ENCODE measurements at places on chromosomes 12 and 14.

DNA sequence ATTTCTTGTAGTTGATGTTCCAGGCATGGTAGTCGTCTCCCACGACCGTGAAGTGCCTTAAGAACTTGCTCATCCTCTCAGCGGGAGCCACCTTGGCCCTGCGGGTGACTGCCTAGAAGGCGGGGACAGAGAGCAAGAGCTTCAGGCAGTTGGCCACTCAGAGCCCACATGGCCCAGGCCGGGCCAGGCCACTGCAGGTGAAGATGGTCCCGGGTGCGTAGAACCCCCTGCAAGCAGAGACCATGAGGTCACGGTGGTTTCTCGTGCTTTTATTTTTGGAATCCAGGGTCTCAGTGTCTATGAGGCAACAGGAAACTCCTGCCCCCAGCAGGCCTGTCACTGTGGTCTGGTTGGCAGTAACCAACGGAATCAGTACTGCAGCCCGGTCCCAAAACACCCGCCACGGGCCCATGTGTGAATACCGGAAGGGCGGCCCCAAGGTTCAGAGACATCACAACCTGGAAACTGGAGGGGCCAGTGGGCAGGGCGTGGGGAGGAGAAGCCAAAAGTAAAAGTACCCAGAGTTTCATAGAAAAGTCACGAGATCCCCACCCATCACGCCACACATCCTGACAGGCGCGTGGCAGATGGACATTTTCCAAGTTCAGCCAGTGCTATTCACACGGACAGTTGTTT lies 27.5 kb downstream of the HVCN1 start:
- DNase-seq: no peak

DNA sequence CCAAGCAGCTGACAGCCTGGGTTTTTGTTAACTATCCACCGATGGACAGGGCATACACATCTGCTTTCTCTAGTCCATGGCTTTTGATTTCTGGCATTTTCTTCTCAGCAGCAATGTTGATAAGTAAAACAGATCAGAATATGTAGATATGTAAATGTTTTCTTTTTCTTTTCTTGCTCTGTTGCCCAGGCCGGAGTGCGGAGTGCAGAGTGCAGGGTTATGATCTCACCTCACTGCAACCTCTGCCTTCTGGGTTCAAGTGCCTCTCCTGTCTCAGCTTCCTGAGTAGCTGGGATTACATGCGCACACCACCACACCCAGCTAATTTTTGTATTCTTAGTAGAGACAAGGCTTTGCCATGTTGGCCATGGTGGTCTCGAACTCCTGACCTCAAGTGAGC lies 27.9 kb downstream of the CLEC9A start:
- no peak for DNase-seq

DNA sequence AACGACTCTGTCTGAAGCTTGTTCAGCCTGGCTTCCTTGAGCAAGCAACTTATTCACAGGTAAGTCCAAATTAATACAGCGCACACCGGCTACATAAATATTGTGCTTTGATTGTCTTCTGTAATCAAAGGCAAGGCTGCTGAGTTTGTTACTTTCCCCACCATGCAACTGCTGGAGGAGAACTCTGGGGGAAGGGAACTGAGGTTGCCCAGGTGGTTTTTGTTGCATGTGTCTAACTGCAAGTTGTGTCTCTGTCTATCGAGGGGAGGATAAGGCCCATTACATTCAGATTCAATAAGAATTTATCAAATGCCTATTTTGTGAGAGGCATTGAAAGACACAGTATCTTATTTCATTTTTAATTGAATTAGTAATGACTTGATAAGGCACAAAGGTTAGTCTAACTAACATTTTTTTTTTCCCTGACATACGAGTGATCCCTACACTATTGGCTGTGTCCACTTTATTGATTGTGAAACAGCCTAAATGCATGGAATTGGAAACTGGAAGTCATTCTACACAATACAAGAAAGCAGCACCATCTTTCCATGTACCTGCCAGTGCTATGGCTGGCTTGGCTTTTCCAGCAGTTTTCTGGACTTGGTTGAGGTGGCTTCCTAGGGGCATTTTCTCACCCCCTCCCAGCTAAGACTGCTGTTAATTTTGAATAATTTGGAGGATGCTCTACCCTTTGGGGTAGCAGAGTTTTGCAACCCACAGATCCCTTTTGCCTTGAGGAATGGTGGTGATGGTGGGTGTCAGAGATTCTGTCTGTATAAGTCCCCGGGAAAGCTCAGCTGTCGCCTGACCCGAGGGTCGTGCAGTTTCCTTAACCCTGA lies 951 bp upstream of the CHST11 start:
- no peak for DNase-seq

DNA sequence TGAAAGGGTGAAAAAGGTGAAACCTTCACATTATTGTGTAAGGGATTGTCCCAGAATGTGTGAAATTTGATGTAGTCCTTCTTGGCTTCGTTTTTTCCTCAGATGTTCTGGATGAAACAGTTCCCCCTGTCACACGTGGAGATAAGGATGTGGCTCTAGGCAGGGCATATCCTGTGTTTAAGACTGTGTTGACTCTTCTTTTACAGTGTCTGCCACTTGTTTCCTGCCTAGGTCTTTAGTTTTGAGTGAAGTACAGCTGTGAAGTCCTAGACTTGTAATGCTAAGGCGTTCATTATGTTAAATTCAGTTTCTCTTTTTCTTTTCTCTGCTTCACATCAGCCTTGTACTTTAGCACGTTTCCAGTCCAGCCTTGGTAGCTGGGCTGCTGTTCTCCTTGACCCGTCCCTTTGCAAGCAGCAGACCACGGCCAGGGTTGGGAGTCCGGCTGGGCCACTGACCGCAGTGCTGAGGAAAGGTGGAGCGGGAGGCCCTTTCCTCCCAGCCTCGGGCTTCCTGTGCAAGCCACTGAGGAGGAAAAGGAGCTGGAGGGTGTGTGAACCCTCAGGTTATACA lies 59.1 kb downstream of the RASSF3 start:
- DNase-seq: no peak

DNA sequence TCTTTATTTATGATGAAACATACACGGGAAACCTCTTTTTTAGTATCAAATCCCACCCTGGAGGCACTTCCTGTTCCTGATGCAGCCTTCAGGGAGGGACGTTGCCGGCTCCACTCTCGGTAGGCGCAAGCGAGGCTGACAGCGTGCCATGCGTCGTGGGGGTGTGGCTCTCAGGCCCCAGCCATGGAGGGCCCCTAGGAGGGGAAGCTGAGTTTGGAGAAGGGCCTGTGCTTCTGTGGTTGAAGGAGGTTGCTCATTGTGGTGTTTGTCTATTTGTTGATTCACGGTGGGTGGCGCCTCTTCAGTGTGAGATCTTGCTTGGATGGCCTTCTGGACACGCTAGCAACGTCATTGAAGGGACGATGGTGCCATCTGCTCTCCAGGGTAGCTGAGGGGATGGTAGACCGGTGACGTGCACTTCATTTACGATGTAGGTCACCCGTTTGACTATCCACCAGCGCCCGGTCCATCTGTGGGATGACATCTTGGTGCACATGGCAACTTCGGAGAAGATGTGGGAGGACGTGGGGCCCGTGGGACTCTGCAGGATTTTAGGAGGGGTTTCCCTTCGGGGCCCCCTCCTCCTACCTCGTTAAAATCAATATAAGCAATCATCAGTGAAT lies 126.3 kb upstream of the RTL1 start:
- no peak for DNase-seq

DNA sequence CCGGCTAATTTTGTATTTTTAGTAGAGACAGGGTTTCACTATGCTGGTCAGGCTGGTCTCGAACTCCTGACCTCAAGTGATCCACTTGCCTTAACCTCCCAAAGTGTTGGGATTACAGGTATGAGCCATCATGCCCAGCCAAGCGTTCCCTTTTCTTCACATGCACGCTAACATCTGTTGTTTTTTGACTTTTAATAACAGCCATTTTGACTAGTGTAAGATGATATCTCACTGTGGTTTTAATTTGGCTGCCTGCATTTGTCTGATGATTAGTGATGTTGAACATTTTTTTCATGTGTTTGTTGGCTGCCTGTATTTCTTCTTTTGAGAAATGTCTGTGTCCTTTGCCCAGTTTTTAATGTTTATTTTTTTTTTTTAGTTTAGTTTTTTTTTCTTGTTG lies 10.2 kb upstream of the YARS2 start:
- no peak for DNase-seq

GRCh38 chr14:93549595-93549994 lies 118.9 kb downstream of the UNC79 start:
- no peak for DNase-seq

GRCh38 chr12:41905759-41906297 lies 238.8 kb downstream of the GXYLT1 start:
- no peak for DNase-seq
